ENCODE measurements at places on chromosomes 13 and 19. TPM values are rescaled to one million over a fixed set of nuclear protein-coding genes. Genes with fewer than 3 reads are reported as not detected.

PLIN4 gene
- total RNA-seq, result 1.1 TPM

ERICH4 gene
- not detected for total RNA-seq

CCNA1 gene
- 2.4 TPM for total RNA-seq

GFY gene
- total RNA-seq, result 1.3 TPM

PGLYRP1 gene
- total RNA-seq, result not detected

FARSA gene
- 108 TPM for total RNA-seq

COX7A1 gene
- not detected for total RNA-seq

ARHGAP33 gene
- total RNA-seq, result 18.7 TPM

CYP4F2 gene
- not detected for total RNA-seq

PSG6 gene
- not detected for total RNA-seq

CERS1 gene
- total RNA-seq, result 20.3 TPM

NKG7 gene
- total RNA-seq, result not detected

ZNF506 gene
- 2.0 TPM for total RNA-seq

SOX1 gene
- total RNA-seq, result 0.17 TPM

KLF2 gene
- 0.33 TPM for total RNA-seq

ENOX1 gene
- total RNA-seq, result 0.09 TPM

TMEM38A gene
- total RNA-seq, result 7.4 TPM

SIAH3 gene
- not detected for total RNA-seq

S1PR4 gene
- not detected for total RNA-seq

TNFSF9 gene
- 2.1 TPM for total RNA-seq

SWSAP1 gene
- total RNA-seq, result 3.8 TPM

SLC10A2 gene
- total RNA-seq, result not detected

Measured in H9 (cell line).